ENCODE measurements at places on chromosomes 3 and 15.
A peak's percentile ranks its signal among the peaks of the same experiment; 100 is the strongest.

DNA sequence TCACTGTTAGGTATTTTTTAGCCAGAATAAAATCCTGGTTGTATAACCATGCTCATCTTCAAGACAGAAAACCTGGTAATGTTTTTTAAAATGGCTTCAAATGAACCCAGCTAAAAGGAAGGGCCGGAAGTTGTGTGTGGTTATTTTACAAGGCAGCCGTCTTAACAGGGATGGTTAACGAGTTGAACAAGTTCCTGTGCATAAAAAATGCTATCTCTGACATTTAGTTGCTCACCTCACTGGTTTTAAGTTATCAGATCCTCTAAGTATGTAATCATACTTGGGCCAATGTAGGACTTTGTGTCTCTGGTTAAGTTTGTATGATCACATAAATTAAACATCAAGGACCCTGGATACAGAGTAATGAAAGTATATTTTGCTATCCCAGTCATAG is 2.1 kb downstream of the ATP11B start:
- DNase-seq, result peak; percentile 36

DNA sequence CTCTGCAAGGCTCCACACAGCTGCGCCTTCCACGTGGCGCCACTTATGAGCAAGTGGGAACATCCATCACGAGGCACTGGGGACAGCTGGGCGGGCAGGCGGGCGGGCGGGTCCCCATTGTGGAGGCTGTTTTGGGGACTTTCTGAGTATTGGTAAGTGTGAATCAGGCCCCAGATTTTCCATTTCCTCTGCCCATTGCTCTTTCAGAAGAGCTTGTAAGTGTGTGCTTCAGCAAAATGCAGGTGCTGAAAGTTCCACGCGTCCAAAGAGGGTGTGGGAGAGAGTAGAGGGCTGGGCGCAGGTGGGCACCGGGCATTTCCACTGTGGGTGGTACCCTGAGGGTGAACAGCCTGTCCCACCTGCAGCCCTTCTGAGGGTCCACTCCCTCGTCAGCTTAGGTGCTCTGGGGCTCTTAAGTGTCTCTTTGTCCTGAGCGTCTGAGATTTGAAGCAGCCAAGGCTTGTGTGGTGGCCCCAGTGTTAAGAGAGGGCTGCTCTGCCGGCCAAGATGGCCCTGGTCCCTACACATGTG is 177.1 kb downstream of the RPLP1 start:
- no peak for DNase-seq

DNA sequence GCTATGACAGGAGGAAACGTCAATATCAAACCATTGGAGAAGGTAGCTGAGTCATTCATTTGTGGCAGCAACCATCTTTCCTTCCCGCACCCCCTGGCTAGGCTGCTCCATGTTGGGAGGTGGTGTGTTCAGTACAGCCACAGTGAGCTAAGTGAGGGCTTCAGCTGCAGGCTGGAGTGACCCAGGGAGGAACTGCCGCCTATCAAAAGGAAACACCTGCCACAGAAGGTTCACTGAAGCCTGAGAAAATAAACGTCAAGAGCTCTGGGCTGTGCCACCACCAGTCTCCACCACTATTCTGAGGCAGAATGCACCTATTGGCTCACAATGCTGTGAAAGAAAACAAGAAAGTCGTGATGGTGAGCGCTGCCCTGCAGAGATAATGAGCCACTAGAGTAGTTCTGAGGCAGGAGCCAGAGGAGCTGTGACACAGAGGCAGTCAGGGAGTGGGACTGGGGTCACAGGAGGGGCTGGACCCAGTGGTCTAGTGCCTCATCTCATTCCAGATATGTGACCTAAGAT is 34.8 kb upstream of the CD47 start:
- DNase-seq, result no peak

DNA sequence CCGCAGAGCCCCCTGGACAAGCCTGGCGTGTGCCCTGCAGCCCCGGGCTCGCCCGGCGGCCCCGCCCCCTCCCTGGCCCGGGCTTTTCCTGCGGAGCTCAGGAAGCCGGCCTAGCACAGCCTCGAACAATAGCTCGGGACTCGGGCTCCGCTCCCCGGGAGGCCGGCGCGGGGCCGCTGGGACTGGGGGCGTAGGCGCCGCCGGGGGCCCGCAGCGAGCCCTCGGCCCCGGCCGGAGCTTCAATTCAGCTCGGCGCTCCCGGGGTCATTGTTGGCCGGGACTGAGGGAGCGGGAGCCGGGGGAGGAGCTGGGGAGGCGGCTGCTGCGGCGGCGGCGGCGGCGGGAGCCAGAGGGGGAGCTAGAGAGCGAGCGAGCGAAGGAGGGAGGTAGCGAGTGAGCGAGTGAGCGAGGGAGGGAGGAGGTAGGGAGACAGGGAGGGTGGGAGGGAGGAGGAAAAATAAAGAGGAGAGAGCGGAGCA is 41.0 kb upstream of the ROPN1 start:
- peak; percentile 94 for DNase-seq

- DNase-seq, result no peak
Observed at GRCh38 chr3:119990888-119991287, 103.4 kb downstream of the GSK3B start.

GRCh38 chr3:156816091-156816793 is 9.9 kb upstream of the LEKR1 start:
- peak; percentile 83 for DNase-seq

DNA sequence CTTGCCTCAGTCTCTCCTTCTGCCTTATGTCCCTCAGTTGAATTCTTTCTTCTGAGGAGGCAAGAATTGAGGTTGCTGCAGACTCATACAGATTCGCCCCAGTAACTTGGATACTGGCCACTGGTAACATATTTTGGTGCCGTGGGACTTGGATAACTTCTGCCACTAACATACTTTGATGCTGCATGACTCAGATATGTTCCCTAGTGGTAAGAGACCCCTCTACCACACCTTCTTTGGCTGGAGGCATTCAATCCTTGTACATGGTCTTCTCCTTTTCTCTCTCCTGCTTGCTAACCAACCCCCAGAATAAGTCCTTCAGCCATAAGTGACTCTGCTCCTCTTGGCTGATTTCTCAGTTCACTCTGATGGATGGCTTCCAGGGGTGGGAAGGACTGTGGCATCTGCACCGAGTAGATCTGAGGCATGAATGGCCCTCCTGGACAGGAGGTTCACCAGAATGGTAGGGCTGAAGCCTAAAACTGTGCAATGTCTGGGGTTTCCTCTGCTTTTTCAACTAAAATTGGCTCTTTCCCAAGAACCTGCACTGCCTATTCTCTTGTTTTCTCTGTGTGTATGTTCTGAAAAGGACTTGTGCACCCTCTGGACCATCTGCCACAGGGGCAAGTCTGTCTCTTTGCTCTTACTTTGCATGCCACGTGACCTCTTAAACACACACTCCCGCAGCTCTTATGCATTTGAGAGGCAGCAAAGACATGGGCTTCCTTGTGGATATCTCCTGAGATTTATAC is 55.5 kb upstream of the FSTL1 start:
- no peak for DNase-seq

DNA sequence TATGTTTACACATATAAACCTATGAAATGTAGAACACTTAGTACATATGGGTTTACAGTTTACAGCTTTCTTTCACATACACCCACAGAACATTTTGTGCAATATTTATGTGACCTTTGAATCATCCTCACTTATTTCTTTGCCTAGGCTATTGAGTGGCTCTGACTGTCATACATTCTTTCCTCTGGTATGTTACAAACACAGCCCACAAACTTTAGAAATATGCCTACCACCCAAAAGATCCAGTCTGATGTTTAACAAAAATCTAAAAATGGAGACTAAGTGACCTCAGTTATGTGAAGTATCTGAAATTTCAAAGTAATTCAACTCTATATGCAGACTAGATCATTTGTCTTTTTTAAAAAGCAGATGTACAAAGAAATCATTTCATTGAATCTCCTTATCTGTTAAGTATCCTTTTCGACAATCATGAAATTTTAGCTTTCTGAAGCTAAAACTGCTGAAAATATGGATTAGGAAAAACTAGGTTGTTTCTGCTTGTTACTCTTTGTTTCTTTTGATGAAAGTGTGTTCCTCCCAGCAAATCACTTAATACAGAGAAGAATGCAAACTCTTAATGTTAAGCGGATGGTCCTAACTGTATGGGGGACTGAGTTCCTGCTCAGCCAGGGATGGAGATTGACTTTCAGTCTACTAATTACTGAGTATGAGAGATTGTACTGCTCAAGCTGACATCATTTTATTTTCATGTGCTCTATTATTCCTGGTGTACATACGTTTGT is 27.7 kb downstream of the CCDC54 start:
- DNase-seq, result no peak

DNA sequence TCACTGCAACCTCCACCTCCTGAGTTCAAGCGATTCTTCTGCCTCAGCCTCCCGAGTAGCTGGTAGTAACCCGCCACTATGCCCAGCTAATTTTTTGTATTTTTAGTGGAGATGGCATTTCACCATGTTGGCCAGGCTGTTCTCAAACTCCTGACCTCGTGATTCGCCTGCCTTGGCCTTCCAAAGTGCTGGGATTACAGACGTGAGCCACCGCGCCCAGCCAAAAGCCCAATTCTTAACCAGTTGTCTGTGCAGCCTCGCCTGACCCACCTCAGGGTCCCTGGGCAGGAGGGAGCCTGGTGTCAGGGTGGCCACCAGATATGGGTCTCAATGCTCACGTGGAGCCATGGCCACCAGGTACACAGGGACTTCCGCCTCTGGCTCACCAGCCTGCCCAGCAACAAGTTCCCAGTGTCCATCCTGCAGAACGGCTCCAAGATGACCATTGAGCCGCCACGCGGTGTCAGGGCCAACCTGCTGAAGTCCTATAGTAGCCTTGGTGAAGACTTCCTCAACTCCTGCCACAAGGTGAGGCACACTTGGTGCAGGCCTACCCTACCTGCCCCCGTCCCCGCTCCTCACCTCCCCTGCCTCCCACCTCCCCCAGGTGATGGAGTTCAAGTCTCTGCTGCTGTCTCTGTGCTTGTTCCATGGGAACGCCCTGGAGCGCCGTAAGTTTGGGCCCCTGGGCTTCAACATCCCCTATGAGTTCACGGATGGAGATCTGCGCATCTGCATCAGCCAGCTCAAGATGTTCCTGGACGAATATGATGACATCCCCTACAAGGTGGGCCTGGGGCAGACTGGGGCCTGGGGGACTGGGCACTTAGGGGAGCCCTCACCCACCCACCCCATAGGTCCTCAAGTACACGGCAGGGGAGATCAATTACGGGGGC is 48.6 kb downstream of the SEMA3G start:
- DNase-seq, result no peak

DNA sequence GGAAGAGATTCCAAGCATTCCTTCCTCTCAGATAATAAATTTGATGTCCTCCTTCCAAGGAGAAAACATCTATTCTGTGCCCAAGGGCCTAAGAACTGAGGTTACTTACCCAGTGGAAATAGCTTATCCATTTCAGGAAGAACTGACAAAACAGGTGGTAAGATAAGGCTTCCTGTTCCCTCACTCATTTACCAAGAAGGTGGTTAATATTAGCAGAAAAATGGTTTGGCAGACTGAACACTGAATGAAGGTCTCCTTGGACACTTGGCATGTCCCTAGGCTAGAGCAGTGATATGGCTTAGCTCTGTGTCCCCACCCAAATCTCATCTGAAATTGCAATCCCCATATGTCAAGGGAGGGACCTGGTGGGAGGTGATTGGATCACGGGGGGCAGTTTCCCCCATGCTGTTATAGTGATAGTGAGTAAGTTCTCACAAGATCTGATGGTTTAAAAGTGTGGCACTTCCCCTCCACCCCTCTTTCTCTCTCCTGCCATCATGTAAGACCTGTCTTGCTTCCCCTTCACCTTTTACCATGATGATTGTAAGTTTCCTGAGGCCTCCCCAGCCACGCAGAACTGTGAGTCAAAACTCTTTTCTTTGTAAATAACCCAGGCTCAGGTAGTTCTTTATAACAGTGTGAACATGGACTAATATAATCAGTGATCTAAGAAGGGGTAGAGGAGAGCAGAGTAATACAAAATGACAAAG is 127.4 kb downstream of the ST8SIA2 start:
- DNase-seq, result no peak

GRCh38 chr3:177960014-177960413 is 576.2 kb upstream of the KCNMB2 start:
- no peak for DNase-seq

GRCh38 chr3:103629391-103629790 is 1194.6 kb downstream of the ZPLD1 start:
- no peak for DNase-seq

DNA sequence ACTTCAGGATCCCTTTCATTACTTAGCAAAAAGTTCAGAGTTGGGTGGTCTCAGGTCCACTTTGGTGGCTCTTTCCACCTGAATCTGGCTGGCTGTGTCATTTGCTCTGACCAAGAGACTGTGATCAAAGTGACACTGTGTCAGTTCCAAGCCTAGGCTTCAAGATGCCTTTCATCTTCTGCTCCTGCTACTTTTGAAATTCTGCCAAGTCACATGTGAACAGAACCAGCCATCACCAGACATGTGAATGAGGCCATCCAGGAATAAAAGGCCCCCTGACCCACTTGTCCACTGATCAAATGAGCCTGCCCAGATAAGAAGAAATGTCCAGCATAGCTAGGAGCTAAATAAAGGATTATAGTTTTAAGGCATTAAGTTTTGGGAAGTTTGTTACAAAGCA is 132.2 kb downstream of the OSBPL10 start:
- no peak for DNase-seq

DNA sequence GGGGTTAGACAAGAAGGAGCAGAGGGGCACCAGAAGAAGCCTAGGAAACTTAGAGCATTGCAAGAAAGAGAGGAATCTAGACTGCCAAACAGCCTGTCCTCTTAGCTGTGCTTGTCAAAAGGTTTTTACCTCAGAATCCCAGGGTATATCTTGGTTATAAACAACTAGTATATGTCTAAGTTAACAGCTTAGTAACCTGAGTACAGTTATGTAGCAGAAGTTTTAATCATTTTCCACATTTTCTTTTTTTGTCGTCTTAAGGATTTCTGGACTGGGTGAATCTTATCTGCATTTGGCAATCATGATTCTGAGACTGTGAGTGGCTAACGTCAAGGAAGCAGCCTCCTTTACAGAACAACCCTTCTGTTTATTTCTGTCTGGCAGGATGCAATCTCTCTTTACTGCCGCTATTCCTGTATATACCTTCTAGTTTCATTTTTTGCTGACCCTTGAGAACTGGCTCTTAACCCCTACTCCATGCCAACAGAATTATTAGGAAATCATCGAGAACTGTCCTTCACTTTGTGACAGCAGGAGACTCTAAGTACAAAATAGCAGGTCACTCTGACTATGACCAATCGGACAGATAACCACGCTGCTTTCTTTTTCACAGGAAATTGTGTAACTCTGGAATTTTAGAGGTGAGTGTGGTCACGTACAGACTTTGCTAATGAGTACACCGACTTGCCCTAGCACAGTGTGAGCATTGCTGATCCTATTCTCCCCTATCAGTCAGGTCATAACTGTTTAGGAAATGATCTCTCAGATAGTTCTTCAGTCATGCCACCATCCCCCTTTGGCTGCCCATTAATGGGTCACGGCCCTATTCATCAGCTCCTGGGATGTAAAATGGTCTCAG is 3.3 kb upstream of the CP start:
- peak; percentile 68 for DNase-seq

GRCh38 chr3:38647217-38647970 is 2.1 kb downstream of the SCN5A start:
- DNase-seq, result no peak

- DNase-seq, result no peak
Observed at GRCh38 chr3:42369832-42370231, 40.6 kb downstream of the LYZL4 start.

GRCh38 chr3:33889394-33890039 is 91.1 kb downstream of the PDCD6IP start:
- no peak for DNase-seq

GRCh38 chr3:66113542-66113941 is 74.8 kb upstream of the MAGI1 start:
- no peak for DNase-seq

Data from hepatocyte (in vitro differentiated cells).